ENCODE measurements at places on chromosomes 11 and 22.

DNA sequence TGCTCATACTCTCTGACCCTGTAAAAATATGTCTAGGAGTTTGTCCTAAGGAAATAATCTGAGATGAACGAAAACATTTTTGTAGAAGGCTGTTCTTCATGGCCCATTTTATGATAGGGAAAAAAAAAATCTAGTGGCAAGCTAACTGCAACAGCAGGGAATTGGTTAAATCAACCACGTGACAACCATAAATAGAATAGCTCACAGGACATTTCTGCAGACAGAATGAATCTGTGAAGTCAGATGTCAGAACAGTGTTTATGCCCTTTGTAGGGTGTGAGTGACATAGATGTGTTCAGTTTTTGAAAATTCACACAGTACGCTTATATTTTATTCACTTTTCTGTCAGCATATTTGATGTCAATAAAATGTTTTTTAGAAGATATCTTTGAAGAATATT, 16.1 kb downstream of the ARHGAP1 start:
- no peak for DNase-seq

DNA sequence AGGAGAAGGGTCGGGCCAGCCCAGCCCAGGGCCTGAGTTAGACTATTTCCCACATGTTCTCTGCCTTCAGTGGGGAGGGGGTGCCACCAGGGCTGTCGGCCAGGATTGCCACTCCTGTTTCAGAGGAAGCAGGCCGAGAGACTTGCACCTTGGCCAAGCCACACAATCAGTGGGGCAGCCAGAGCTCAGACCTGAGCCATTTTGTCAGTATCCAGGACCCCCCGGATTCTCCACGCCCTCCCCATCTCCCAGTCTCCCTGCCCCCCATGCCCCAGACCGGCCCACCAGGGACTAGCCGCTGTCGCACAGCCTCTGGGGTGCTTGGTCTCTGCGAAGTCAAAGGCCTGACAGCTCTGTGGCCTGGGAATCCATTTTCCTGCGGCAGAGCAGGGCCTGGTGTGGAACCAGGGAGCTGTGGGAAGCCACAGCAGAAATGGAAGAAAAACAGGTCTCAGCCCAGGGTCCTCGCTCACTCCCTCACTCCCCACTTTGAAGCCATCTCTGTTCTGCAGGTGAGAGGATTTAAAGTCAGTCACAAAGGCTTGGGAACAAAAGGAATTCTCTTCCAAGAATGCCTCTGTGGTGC, 25.5 kb upstream of the MGAT3 start:
- no peak for DNase-seq

GRCh38 chr11:17611503-17612220, 64.6 kb downstream of the OTOG start:
- DNase-seq: no peak

DNA sequence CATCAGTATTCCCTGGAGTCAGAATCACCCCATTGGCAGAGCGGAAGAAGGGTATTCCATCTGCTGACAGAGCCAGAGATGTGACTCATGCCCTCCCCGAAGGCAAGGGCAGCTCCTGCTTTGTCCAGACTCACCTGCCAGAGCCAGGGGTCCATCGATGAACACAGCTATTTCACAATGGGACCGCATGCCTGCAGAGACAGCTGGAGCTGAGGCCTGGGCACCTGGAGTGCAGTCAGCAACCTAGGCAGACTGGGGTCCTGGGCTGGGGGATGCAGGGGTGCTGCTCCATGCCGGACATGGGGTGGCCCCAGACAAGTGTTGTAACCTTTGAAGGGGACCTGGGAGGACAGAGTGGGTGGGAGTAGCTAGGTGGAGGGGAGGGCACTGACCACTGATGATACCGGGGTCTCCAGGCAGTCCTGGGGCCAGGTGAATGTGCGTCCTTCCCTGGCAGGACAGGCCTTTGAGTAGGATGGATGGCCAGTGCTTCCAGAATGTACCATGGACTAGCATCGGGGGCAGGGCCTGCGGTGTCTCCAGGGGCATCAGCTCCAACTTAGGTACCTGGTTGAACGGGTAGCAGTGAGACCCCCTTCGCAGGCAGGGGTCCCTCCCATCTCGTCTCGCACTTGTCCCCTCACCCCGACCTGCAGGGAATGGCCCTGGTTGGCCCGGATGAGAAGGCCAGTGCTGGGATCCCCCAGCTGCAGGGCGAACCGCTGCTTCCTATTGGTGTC, 1.7 kb downstream of the TRPT1 start:
- no peak for DNase-seq

DNA sequence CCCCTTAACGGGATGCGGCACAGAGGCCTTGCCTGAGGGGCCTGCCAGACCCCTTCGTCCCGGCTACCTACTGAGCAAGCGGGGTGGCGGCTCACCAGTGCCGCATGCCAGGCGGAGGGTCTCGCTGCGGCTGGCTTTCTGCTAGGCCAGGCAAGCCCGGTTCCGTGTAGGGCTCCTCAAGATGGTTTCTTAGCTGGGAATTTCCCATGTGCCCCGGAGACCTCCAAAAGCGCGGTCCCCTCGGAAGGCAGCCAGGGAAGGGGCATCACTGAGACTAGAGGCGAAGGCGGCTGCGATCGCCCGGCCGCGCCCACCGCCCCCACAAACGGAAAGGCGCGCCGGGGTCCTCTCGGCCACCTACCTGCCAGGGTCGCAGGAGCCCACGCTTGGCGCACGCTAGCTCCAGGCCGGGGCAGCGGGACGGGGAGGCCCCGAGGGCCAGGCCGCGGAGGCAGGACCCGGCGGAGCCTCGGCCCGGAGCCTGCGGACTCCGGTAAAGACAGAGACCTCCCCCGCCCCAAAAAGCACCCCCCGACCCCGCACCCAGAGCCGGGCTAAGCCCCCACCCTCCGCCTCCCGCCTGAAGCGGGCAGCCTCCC, 23.8 kb downstream of the MICAL3 start:
- DNase-seq: no peak

DNA sequence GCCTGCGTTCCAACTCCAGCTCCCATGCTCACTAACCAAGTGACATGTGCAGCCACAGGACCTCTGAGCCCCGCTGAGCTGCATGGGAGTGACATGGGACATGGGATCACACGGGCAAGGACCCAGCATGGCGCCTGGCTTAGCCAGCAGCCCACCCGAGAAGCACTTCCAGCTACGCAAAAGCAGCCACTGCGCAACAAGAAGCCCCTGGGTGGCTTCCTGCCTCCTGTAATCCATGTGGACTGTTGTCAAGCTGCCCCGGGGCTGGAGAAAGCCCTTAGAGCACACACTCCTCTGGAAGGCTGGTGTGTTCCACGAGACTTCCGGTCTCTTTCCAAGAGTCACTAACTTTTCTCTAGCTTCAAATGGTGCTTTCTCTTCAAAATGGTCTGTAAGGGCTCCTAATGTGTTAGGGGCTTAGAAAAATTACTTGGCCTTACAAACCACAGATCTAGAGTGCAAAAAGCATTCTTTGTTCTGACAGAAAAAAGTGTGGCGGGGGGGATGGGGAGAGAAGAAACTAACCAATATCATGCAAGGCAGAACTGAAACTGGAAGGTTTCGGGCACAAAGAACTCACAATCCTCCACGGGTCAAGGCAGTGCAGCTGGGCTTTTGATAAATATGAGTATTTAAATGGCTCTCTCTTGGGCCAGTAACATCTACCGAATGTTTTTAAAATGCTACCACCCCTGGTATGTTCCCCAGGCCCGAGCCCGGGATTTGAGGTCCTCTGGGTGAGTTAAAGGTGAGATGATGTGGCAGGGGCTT, 5.5 kb downstream of the C11orf24 start:
- DNase-seq: peak; percentile 77

DNA sequence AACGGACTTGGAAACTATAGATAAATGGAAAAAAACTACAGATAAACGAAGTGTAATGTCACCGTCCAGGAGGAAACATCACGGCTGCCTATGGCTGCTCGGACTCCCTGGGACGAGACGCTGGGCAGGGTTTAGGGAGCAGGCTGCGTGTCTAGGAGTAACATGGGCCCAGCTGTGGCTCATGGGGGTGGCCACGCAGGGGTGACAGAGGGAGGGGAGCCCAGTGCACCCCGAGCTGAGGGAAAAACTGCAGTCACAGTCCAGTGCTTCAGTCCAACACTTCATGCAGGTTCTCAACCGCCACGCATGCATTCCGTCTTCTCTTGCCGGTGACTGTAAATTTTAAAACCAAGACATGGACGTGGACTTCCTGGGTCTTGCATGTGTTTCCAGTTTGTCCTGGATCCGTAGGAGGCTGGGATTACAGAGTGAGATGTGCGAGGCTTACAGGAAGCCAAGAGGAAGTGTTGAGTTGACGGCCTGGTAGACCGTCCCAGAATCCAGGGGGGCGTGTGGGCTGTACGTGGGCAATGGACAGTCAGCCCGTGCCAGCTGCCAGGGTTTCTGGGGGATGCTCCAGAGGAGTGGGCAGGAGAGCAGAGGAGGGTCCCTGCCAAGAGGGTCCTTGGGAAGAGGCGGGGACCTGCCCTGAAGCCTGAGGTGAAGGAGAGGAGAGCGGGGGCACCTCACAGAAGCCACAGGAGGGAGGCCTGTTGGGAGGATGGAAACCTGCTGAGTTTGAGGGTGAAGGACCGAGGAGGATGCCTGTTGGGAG, 691.4 kb downstream of the BRD1 start:
- DNase-seq: no peak

GRCh38 chr11:69297787-69298266, 3.9 kb downstream of the MYEOV start:
- DNase-seq: peak; percentile 38
